Stimulated activated CD4-positive, alpha-beta T cell treated with anti-CD3 and anti-CD28 coated beads, Interleukin-4, amount 100 ng/mL, for 1 hour (primary cell): ENCODE measurements at places on chromosomes 2 and 18.
A peak's percentile ranks its signal among the peaks of the same experiment; 100 is the strongest.

DNA sequence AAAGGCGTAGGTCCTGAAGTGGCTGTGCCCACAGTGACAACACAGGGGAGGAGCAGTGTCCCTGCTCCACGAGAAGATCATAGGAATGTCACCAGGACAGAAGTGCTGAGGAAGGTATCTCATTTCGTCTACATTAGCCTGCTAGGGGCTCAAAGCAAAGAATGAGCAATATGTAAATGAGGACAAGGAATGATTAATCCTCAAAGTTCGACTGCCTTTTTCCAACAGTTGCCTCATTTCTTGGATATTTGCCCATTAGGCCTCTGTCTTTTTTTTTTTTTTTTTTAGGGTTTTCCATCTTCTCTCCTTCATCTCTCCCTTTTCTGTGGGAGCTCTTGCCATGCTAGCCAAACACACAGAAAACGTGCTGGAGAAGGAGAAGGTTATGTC is 105.2 kb upstream of the ARHGAP28 start:
- no peak for DNase-seq

DNA sequence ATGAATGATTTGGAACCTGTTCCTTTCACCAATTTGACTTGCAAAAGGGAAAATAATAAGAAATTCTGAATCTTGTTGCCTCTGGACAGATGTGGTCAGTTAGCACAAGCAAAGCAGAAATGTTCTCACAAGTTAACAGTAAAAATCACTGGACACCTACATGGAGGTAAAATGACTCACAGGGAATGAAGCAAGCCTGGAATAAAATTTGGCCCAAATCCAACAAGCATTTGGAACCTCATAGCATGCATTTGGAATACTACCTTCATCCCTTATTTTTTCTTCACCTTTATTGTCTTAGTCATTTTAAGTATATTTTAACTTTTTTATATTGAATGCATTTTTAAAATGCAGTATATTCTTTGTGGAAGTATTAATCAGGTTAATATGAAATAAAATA is 602.9 kb downstream of the ARHGAP15 start:
- DNase-seq = no peak

DNA sequence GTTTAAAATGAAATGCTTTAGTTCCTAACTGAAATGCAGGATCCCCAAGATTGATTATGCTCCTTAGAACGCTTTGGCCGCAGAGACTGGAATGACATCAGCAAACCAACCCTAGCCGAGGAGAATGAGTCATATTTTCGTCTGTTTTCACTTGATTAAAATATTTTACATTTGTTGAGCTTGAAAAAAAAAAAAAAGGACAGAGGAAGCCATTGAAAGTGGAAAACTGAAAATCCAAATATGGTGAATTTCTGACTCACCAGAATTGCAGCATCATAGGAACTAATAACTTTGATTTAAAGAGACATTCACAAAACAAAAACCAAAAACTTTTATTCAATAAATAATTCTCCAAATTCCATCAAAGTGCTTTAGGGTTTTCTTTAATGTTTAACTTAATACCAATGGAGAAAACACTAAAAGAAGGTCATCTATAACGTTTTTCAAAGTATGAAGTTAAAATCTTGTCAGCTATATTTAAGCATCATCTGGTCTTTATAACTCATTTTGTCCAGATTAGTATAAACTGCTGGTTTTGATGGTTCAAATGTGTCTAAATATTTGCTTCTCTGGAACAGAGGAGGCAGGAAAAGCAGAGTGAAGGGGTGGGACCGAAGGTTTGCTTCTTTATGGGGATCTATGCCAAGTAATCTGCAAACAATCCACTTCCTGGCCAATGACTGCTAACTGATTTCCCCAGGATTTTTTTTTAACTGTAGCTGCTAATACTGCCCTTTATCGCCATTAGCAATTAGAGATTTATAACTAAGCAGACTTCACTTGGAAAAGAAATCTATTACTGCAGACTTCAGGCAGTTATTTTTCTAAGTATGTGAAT is 30.9 kb upstream of the COL5A2 start:
- no peak for DNase-seq

DNA sequence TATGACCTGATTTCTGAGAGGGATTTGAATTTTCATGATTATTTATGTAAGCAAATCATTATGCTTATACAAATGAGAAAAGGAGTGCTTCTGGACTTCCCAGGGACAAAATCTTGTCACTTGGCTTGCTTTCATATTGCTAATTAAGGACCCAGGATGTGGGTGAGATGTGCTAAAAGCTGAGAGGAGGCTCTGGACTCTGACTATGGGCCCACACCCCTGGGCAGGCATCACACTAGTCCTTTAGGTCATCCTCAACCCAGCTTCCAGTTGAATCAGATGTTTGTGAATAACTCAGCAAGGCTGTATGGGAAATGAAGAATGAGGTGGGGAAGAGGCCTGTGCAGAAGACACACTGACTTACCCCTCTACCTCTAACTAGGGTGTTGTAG is 11.9 kb downstream of the IL1B start:
- DNase-seq = no peak

- DNase-seq = no peak
These were observed 239.0 kb downstream of the PHLPP1 start for GRCh38 chr18:62954366-62954765.

GRCh38 chr2:8159966-8160603 is 521.8 kb upstream of the ID2 start:
- DNase-seq = no peak

- DNase-seq = no peak
These were observed 82.0 kb downstream of the TANC1 start for GRCh38 chr2:159050426-159050825.

DNA sequence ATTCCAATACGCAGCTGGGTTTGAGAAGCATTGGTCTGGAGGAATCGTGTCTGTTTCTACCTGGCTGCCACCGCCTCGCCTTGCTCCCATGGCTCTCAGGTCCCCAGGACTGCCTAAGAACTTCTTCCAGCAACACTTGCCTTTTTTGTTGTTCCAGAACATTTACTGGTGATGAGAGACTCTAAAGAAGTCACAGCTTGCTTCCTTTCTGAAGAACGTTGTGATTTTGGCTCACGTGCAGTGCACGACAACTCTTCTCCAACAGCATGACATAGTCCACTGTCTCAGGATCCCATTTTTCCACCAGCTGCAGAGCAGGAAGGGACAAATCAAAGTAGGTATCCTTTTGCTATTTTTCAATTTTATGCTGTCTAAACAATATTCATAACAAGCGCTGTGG is 940.9 kb downstream of the SLC4A3 start:
- DNase-seq = no peak

- DNase-seq = no peak
These were observed 3.0 kb downstream of the LCLAT1 start for GRCh38 chr2:30450025-30450424.

DNA sequence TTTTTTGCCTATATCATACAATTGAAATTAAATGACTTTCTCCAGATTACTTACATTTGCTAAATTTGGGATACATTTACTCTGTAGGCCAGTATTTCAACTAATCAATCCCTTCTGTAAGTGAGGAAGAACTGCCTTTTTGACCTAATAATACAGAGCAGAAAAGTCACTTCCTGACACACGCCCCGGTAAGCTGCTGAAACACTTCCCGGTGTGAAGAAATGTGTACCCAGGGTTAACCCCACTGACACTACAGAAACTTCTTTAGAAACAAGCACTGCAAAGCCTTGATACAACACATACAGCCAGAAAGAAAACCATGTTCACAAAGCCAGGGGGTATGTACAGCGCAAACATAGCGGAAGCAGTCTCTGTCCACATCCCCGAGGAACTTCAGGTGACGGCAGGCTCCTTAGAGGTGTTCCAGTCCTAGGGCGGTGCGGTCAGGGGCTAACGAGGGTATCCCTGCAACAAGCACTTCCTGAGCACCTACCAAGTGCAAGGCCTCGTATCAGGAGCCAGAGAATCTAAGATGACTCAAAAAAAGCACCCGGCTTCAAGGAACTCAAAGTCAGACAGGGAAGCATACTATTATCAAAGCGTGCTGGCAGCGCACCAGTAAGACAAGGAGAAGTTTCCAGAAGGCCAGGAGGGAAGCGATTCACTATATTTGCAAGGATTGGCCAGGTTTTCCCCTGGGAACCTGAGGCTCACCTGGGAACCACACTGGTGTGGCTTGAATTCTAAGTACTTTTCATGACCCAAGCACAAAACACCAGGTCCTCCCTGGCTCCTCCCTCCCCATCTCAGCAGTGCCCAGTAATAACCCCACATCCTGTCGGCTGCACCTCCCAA is 46.6 kb downstream of the ZNF516 start:
- DNase-seq = no peak

DNA sequence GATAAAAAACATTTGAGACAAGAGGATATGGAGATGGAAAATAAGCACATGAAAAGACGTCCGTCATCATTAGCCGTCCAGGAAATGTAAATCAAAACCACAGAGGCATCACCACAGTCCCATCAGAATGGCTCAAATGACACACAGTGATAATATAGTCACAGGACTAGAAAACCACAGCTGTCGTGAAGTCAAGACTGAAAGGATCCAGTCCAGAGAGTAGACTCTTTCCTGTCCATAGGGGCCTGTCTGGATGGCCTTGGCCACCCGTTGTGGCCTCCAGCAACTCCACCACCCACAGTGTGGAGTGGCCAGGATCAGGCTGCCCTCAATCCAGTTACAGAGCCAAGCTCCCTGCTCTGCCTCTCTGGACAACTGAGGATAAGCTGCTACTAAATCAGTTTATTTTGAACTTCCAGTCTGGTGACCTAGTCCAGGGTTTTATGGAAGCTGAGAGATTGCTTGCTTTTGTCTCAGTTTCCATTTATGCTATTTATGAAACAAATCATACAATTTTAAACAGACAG is 60.4 kb downstream of the RHOB start:
- no peak for DNase-seq

- no peak for DNase-seq
These were observed 78.0 kb upstream of the MGAT5 start for GRCh38 chr2:134175834-134176233.

GRCh38 chr2:21281791-21282514 is 158.2 kb downstream of the TDRD15 start:
- DNase-seq = no peak

- DNase-seq = no peak
These were observed 62.9 kb upstream of the TEX51 start for GRCh38 chr2:126835831-126836230.

- no peak for DNase-seq
These were observed 813.0 kb upstream of the ID2 start for GRCh38 chr2:7868836-7869235.

GRCh38 chr18:73752546-73752945 is 395.1 kb downstream of the FBXO15 start:
- no peak for DNase-seq

- no peak for DNase-seq
These were observed 291.6 kb upstream of the HDAC4 start for GRCh38 chr2:239692362-239692851.

DNA sequence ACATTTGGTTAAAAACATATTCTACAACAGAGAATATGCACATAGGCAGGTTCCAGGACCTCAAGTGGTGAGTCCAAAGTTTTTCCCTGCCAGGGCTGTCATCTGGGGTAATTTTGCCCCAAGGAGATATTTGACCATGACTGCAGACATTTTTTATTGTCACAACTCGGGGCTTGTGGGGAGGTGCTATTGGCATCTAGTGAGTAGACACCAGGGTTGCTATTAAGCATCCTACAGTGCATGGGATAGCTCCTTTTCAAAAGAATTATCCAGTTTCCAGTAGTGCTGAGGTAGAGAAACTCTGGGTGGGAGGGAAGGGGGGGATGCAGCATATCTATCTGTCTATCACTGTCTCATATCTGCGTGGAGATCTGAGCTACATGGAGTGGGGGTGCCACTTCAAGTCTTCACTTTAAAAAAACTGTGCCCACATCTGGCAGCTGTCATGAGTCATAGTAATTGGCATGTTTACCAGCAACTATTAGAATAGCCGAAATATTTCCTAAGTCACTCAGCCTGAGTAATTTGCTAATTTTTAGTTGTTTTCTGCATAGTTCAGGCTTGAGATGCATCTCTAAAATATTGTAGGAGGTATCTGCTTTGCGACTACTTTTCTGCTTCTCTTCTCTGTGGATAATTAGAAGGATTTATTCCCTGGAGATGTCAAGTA is 254.0 kb upstream of the RBMS1 start:
- DNase-seq = no peak

GRCh38 chr2:105307550-105307949 is 22.0 kb downstream of the TGFBRAP1 start:
- no peak for DNase-seq

- DNase-seq = peak; percentile 14
These were observed 20.2 kb downstream of the IL18RAP start for GRCh38 chr2:102442967-102443828.

GRCh38 chr2:98556344-98557033 is 51.8 kb downstream of the COA5 start:
- DNase-seq = no peak

- DNase-seq = no peak
These were observed 331.9 kb downstream of the PDE11A start for GRCh38 chr2:177740700-177741099.

- no peak for DNase-seq
These were observed 29.7 kb downstream of the MAP3K2 start for GRCh38 chr2:127358044-127358443.

DNA sequence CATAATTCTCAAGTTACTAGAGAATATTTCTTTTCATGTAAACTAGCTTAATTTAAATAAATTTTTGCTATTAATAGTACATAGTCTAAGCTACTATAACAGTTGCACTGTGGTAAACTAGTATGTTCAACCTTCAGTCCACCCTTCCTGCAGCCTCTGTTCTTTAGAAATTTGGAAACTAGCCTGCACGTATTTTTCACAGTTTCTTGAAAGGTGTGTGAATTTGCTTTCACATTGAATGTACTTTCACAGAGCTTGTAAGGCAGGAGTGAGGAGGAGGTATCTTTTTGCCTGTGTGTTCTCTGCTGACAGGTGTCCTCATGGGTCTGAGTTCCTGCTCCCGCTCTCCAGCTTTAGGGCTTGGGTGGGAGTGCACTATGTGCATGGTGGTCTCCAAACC is 117.5 kb downstream of the ATP9B start:
- no peak for DNase-seq

- no peak for DNase-seq
These were observed 60.7 kb upstream of the ITGA4 start for GRCh38 chr2:181396256-181397123.

- no peak for DNase-seq
These were observed 28.2 kb downstream of the RBMS1 start for GRCh38 chr2:160465406-160465805.

GRCh38 chr2:138718405-138718804 is 61.8 kb downstream of the NXPH2 start:
- no peak for DNase-seq

DNA sequence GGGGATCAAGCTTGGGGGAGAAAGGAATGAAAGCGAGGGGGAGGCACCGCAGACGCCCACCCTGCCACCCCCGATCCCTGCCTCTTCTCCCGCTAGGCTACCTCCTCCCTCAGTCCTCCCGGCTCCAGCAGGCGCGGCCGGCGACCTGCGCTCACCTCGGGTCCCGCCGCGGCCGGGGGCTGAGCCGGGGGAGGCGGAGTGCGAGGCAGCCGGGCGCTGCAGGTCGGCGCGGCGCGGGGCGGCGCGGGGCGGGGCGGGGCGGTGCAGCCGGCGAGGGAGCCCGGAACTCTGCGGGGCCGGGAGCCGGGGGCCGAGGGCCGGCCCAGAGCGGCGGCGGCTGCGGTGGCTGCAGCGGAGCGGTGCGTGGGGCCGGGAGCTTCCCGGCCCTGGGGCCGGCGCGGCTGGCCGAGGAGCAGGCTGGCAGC is 477 bp downstream of the ACVR1 start:
- peak; percentile 68 for DNase-seq

GRCh38 chr2:164677733-164678132 is 56.5 kb upstream of the GRB14 start:
- no peak for DNase-seq

GRCh38 chr2:237968048-237968862 is 1.4 kb downstream of the UBE2F start:
- DNase-seq = peak; percentile 35
